ENCODE measurements at places on chromosomes 3 and 15.

DNA sequence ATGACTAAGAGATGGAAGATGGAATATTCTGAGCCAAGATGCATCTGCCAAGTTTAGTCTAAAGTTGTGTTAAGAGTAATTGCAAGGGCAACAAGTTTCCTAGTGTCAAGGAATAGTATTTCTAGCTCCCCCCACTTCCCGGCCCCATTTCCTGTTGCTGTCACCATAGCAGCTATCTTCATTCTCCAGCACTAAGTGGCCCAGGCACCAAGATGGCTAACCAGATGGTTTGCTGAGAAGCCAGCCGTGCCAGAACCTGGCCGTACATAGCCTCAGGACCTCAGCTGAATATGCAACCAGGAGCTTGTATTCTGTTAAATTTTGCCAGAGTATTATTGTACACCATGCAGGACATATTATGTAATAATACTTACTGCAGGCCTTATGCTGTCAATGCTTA lies 108.8 kb upstream of the UMPS start:
- no peak for DNase-seq

GRCh38 chr15:52559022-52559421 lies 9.8 kb downstream of the ARPP19 start:
- no peak for DNase-seq

DNA sequence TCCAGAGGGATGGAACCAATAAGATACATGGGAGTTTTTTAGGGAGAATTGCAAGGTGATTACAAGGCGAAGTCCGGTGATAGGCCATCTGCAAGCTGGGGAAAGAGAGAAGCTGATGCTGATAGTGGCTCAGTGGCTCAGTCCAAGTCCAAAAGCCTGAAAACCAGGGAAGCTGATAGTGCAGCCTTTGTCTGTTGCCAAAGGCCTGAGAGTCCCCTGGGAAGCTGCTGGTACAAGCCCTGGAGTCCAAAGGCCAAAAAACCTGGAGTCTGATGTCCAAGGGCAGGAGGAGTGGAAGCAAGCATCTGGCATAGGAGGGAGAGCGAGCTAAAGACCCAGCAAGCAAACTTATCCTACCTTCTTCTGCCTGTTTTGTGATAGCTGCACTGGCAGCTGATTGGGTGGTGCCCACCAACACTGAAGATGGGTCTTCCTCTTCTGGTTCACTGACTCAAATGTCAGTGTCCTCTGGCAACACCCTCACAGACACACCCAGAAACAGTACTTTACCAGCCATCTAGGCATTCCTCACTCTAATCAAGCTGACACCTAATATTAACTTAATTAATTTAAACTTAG lies 16.7 kb downstream of the TFG start:
- no peak for DNase-seq

DNA sequence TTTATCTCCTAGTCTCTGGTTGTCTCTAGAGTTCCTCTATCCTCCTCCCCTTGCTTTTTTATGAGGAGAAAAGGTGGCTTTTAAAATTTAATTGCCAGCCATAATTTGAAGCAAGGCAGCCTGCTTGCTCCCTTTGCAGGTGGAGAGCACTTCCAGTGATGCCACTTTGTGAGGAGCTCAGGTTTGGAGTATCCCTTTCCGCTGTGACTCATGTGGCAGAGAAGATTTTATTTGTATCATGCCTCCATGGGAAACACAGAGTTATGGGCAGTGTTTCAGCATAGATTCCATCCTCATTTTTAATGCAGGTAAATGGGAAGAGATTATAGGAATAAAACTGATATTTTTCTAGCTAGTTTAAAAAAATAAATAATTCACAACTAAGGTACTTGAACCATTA lies 7.0 kb downstream of the PPM1L start:
- no peak for DNase-seq

DNA sequence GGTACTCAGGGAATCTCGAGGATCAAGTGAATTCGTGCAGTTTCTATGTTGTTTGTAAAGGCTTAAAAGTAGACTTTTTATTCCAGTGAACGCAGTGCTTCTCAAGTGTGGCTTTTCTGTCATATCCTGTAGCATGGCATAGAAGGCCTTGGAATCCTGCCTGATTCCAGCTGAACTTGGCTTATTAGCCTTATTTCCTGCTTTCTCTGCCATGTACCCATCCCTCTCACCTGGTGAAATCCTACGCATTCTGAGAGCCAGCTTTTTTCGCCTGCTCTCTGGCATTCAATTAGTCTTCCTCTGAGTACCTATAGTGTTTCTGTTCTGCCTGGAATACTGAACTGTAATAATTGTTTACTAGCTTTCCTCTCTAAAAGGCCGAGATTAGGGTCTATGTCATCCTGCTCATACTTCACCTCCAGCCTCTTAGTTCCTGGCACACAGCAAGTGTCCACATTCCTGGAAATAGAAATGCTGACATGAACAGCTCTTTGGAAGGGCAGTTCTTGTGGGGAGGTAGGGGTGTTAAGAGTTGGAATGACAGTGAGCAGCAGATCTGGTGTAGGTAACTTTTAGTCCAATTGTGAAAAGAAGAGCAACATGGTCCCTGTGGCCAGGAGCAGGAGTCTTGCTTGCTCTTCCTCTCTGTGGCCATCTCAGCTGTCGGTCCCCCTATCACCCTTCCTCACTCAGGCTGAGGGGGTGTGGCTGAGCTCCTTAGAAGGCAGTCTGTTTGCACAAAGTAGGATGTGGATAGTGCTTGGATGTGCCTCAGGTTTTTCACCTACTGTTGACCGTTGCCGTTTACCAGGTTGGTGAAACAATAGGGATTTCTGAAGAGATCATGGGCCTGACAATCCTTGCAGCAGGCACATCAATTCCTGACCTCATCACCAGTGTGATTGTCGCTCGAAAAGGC lies 30.4 kb downstream of the SLC24A1 start:
- no peak for DNase-seq

DNA sequence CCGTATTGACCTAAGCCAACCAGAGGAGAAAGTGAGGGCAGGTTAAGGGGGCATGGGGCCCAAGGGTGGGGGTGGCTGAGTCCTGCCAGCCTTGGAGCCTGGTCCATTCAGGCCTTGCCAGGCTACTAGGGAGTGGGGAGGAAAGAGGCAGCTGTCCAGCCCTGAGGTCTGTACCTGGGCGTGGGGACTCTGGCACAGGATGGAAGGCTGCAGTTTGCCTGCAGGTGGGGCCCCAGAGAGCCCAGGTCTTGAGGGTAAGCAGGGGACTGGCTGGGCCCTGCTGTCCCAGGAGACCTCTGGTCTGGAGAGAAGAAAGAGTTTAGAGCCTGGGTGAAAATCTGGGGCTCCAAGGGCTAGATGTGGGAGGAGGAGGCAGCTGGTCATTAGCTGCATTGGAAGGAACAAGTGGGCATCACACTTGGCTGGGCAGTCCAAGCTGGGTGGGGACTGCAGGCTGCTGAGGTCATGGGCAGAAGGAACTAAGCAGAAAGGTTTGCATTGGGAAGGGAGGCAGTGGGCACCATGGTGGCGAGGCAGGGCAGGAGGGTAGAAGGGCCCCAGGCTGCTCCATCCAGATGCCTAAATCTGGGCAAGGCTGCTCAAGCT lies 108.4 kb downstream of the OXNAD1 start:
- no peak for DNase-seq

DNA sequence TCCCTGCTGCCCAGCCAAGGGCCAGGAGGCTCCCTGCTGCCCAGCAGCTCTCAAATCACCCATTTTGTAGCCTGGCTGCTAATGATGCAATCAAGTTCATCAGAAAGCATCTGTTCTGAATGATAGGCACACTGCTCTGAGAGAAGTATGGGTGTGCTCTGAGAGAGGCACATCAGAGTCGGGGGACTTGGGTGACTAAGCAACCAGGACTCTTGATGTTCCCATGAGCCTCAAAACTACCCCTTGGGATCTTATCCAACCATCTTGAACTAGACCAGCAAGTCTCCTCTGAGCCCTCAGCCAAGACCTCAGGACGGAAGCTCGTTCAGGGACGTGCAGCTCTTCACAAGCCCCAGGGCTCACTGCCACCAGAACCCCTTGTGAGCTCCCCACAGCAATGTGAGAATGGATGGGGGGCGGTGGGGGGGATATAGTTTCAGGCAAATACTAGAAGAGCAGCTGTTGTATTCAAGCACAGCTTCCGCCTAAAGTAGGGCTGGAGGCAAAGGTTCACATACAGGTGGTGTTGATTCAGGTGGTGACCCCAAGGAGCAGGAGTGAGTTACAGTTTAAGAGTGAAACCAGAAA lies 52.2 kb upstream of the HES1 start:
- DNase-seq, result no peak

GRCh38 chr3:32484436-32484835 lies 18.2 kb downstream of the CMTM6 start:
- no peak for DNase-seq

DNA sequence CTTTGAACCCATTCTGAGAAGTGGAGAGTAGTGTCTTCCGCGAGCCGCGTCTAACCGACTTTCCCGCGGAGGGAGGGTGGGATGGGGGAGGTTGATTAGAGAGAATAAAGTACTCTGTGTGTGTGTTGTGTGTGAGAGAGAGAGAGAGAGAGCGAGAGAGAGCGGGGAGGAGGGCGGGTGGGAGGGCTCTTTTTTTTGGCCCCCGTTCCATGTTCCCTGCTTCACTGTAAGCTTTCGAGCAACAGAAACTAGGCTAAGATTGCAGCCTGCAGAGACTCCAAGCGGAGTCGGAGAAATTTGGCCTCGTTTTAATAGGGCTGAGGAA lies 1.6 kb upstream of the MEIS2 start:
- DNase-seq, result no peak

- DNase-seq, result no peak
Observed at GRCh38 chr15:35858707-35859106, 312.7 kb upstream of the DPH6 start.

- no peak for DNase-seq
Observed at GRCh38 chr15:71791975-71792374, 18.4 kb upstream of the NR2E3 start.

DNA sequence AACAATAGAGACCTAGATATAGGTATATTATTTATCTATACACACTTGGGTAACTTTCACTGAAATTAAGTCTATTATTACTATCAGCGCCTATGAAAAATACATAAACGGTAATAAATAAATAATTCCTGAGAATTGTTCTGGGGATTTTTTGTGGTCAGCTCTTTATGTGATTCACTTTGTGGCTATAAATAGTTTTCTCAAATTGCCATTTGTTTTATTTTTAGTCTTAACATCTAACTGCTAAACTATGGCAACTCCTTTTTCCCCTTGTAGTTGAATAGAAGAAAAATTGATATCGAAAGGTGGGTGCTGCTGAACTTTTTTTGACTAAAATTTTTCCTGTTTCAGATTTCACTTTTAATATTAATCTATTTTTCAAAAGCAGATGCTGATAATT lies 189.0 kb downstream of the VGLL3 start:
- no peak for DNase-seq

- DNase-seq, result no peak
Observed at GRCh38 chr3:65351753-65352152, 664.0 kb upstream of the ADAMTS9 start.

DNA sequence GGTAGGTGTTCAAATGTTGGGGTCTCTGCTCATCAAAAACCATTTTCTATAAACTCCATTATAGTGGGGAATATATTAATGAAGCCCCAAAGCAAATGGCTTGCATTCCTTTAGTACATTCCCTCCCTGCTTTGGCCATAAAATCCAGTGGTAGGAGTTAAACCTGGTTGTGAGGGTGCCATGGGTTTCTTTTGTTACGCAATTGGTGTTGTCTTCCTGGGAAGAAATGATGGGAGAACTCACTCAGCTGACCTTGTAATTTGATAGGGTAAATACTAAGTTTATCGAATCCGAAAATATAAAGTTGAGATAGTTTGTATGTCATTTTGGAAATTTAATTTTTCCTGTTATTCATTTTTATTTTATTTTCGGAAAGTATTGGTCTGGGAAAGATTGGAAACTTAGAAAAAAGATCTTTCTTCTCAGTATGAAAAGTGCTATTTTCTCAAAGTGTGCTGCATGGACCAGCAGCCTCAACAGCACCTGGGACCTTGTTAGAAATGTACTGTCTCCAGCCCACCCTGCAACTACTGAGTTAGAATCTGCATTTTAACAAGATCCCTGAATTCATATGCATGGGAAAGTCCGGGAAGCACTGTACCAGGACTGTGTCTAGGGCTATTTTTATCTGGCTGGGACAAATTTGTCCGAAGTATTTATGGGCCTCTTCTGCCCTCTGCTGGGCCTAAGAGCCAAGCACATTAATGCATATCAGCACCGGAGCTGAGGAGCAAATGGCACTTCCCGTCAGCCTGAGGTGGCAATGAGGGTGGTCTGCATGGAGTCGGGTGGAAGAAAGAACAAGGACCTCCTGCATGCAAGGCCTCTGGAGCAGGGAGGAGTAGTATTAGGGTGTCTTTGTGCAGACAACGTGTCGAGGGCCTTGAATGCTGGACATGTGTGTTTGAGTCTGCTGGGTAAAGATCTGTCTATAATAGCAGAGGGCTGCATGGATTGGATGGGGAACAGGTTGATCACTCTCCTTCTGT lies 54.7 kb downstream of the FAM81A start:
- DNase-seq, result no peak

- no peak for DNase-seq
Observed at GRCh38 chr15:65394280-65394789, 16.5 kb upstream of the IGDCC3 start.

- no peak for DNase-seq
Observed at GRCh38 chr15:58830556-58830955, 59.5 kb downstream of the MINDY2 start.

- no peak for DNase-seq
Observed at GRCh38 chr15:45425135-45425534, 46.8 kb upstream of the GATM start.

DNA sequence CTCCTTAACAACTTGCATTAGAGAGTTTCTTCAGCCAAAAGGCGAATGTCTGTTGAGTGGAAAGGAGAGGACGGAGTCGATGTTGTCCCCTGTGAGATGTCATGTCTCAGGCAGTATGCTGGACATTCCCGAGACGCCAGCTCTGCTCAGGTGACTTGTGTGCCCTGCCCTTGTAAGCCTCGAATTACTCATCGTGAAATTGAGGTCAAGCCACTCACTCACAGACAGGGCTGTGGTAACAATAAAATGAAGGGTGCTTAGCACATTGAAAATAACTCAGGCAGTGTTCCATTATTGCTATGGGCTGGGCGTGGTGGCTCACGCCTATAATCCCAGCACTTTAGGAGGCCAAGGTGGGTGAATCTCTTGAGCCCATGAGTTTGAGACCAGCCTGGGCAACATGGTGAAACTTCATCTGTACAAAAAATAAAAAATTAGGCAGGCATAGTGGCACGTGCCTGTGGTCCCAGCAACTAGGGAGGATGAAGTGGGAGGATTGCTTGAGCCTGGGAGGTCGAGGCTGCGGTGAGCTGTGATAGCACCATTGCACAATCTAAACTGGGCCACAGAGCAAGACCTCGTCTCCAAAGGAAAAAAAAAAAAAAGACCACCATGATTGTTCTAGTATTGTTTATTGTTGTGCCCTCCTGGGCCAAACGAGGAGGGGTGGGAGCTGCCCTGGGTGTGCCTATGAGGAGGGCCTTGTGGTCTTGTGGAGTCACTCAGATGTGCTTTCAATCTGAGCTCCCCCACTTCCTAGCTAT lies 214.4 kb downstream of the THSD4 start:
- no peak for DNase-seq

- DNase-seq, result no peak
Observed at GRCh38 chr3:20051123-20051806, 11.0 kb downstream of the KAT2B start.

GRCh38 chr3:119257654-119258410 lies 17.2 kb upstream of the B4GALT4 start:
- no peak for DNase-seq
